ENCODE measurements at places on chromosomes 4 and X. TPM values are rescaled to one million over a fixed set of nuclear protein-coding genes. Genes with fewer than 3 reads are reported as not detected.

GRCh38 chr4:97952763-97953162 lies 190.5 kb downstream of the STPG2 start:
- DNase-seq = no peak

- peak; percentile 12 for DNase-seq
Observed at GRCh38 chrX:100447655-100448397, 37.8 kb upstream of the PCDH19 start.

DNA sequence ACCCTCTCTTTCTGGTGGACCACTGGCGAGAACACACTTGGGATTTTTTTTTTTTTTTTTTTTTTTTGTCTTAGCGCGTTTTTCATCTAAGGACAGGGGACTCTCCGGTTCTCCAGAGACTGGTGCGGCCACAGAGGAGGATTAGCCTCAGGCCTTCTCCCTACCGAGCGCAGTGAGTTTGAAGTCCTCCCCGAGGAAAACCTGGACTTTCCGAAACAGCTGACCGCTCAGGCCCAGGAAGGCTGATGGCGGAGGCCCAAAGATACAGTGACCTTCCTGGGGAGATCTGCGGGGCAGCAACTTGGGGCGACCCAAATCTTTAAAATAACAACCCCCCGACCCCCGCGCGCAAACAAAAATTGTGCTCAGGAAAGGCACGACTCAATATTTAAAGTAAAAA lies 9.2 kb downstream of the NKX3-2 start:
- no peak for DNase-seq

GRCh38 chrX:76453737-76454406 lies 26.4 kb downstream of the MAGEE1 start:
- DNase-seq = no peak

DNA sequence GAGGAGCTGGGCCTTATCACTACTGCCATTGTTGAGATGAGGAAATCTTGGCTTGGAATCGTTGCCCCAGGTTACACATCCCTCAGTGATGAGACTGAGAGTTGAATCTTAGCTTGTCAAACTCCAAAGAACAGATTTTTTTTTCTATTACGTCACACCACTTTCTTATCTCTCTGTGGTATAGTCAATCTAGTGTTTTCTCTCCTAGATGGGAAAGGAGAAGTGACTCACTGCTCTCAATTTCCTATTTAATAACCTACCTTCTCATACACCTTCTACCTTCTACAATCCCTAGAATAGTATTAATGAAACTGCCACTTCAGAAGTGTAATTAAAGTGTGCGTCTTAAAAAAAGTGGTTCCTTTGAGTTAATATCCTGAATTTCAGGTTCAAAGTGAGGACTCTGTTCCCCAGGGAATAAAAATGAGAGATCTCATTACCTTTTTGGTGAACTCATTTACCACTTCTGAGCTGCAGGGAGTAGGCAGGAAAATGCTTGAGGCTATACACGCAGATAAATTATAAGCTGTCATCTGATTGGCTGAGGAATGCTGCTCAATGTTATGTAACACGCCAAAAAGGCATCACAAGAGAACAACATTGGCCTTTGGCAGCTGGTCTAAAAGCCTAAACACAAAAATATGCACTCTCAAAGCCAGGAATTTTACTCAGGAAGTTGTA lies 59.3 kb downstream of the MAD2L1 start:
- peak; percentile 34 for DNase-seq

DNA sequence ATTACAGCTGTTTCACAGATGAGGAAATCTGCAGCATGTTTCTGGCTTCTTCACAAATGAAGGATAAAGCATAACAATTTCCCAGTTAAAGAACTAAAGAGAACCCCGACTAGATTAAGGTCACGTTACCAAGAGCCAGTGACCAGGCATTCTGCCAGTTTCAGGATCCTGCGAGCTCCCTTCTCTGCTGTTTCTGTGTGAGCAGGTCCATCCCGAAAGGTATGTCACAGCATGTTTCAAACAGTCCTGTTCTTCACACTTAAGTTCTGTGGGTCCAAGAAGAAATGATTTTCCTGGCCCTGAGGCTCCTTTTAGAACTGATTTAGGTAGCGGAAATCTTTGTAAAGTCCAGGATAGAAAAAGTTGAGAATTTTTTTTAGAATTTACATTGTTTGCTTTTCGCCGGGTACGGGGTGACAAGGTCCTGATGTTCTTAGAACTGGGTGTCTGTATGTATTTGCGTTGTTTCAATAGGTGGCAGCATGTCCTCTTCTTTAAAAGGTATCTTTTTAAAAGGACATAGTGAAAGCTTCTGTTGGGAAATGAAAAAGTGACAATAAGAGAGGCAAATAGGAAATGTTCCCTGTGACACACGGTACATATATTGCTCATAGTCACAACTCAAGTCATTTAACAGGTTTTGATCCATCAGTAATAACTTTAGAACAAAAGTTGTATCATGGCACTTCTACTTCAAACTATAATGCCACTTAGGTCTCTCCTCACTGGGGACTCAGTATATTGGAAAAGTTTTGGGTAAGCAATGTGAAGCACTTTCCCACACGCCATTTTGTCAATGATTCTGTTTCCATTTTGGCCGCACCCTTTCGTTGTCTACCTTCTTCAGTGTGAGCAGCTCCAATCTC lies 18.4 kb downstream of the IL21 start:
- DNase-seq = no peak

Gene ABCD1
- 7.0 TPM for polyA plus RNA-seq

Gene RAB40AL
- 0.29 TPM for polyA plus RNA-seq

Gene INTU
- 24.6 TPM for polyA plus RNA-seq

Gene THOC2
- polyA plus RNA-seq = 125 TPM

Measured in left renal pelvis (tissue), 4 donors.